ENCODE measurements at places on chromosomes 2 and 18. TPM values are rescaled to one million over a fixed set of nuclear protein-coding genes. Genes with fewer than 3 reads are reported as not detected.

CHRNA1 gene
- polyA plus RNA-seq, result 0.08 TPM

USP40 gene
- polyA plus RNA-seq, result 36.8 TPM

MOCOS gene
- 1.2 TPM for polyA plus RNA-seq

- peak overlapping the region; percentile 76 for H3K27ac ChIP-seq
- DNase-seq, result no peak
- H3K4me1 ChIP-seq, result peaks cover 26% of the 10 kb centered on the region
- no peaks in the 10 kb centered on the region for H3K36me3 ChIP-seq
Observed at GRCh38 chr18:48842259-48843061, 108.3 kb downstream of the SMAD7 start.

DNA sequence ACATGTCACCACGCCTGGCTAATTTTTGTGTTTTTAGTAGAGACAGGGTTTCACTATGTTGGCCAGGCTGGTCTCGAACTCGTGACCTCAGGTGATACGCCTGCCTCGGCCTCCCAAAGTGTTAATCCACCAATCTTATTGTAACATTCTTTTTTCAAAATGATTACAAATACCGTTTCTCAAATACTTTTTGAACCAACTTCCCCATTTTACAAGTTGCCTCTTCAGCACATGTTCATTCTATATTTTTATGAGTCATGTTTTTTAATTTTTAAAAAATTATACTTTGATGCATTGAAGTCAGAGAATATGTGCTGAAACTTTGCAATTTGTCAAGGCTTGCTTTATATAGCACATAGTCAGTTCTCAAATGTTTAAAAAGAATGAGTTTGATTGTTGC is 58.2 kb downstream of the QPCT start:
- H3K4me3 ChIP-seq, result no peak overlapping the region
- H3K27ac ChIP-seq, result no peak overlapping the region
- no peaks in the 10 kb centered on the region for H3K36me3 ChIP-seq

GRCh38 chr2:209694748-209695147 is 76.9 kb upstream of the UNC80 start:
- H3K4me1 ChIP-seq, result no peaks in the 10 kb centered on the region
- no peaks in the 10 kb centered on the region for H3K36me3 ChIP-seq
- no peak for DNase-seq
- H3K27ac ChIP-seq, result no peak overlapping the region

DNA sequence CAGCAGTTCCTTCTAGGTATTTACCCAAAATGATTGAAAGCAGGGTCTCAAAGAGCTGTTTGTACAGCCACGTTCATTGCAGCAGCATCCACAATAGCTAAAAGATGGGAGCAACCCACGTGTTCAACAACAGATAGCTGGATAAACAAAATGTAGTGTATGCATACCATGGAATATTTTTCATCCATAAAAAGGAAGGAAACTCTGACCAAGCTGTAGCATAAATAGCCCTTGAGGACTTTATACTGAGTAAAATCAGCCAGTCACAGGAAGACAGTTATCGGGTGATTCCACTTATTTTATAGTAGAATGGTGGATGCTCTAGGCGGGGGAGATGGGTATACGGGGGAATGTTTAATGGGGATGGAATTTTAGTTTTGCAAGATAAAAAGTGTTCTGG is 7.5 kb downstream of the TRAPPC12 start:
- peaks cover 3% of the 10 kb centered on the region for H3K4me1 ChIP-seq
- DNase-seq, result no peak
- H3K27ac ChIP-seq, result no peak overlapping the region
- H3K27me3 ChIP-seq, result no peaks in the 10 kb centered on the region
- H3K4me3 ChIP-seq, result no peak overlapping the region
- peaks cover 50% of the 10 kb centered on the region for H3K36me3 ChIP-seq

GRCh38 chr2:47189635-47190034 is 34.5 kb upstream of the STPG4 start:
- DNase-seq, result no peak
- peak overlapping the region; percentile 100 for H3K27ac ChIP-seq
- no peaks in the 10 kb centered on the region for H3K36me3 ChIP-seq
- no peaks in the 10 kb centered on the region for H3K27me3 ChIP-seq
- peak overlapping the region; percentile 35 for H3K4me3 ChIP-seq

DNA sequence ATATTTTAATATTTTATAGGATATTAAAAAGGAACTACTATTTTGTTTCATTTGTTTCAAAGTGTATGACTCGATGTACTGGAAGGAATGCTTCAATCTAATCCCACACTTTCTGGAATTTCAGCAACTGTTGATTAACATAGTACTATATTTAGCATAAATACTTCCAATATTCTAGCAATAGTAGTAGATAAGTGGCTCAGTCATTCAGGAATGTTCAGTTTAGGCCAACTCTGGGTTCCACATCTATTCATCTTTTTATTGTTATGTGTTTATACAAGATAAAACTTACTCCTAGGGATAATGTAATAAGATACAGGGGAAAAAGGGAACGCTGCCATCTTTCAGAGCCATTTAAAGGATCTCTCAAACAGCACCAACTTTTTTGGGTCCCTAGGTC is 22.3 kb upstream of the ORC2 start:
- DNase-seq, result no peak
- H3K4me3 ChIP-seq, result no peak overlapping the region
- H3K27me3 ChIP-seq, result no peaks in the 10 kb centered on the region

DNA sequence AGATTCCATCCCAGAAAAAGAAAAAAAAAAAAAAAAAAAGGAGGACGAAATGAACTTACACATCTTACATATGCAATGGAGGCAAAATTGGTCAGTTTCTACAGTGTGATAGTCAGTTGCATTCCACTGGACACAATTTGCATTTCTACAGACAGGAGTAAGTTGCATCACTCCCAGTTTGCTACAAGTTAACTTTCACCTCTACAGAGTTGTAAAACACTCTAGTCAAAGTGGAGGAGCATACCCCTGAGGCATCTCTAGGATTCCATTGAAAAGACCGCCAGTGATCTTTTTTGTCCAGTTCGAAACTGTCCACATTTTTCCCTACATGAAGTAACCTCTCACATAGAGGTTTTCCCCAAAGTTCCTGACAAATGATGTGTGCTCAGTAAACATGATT is 202.8 kb downstream of the VAPA start:
- DNase-seq, result no peak
- no peak overlapping the region for H3K4me3 ChIP-seq
- H3K4me1 ChIP-seq, result no peaks in the 10 kb centered on the region
- H3K27ac ChIP-seq, result no peak overlapping the region
- no peaks in the 10 kb centered on the region for H3K27me3 ChIP-seq
